ENCODE measurements at places on chromosomes 5 and 9.
A peak's percentile ranks its signal among the peaks of the same experiment; 100 is the strongest.

DNA sequence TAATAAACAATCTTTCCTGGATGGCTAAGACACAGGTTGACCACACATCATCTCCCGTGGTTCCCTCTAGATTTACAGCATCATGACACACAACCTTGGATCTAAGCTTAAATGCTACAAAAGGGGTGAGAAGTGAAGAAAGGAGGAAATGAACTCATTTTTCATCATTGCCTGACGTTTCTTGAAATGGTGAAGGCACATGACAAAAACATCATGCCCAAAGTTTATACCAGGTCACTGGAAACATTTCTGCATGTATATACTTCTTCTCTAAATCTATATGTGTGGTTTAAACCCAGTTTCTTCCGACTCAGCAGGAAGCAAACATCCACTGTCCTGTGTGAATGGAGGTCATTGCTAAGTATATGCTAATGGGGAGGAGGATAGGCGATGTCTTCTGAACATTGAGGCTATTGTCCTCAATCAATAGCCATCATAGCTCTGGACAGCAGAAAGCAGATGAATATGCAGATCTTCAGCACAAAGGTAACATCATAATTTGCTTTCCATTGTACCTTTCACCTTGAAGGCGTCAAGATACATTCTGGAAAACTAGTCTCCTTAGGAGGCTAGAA is 137.4 kb downstream of the MED27 start:
- no peak for DNase-seq

DNA sequence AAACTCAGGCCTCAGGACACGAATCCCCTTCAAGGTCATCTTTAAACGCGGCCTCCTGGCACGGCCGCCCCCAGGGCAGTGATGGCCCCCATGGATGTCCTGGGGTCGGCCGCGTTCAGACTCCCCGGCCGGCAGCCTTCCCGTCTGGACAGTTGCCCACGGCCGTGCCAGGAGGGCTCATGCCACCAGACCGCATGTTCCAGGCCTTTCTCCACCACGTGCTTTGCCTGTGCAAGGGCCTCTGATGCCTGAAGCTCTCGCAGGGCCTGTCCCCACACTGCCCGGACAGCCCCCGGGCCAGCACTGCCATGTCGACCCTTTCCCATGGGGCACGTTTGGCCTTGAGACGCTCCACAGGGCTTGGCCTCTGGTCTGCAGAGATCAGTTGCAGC is 34.6 kb downstream of the SLC9A3 start:
- DNase-seq: no peak

DNA sequence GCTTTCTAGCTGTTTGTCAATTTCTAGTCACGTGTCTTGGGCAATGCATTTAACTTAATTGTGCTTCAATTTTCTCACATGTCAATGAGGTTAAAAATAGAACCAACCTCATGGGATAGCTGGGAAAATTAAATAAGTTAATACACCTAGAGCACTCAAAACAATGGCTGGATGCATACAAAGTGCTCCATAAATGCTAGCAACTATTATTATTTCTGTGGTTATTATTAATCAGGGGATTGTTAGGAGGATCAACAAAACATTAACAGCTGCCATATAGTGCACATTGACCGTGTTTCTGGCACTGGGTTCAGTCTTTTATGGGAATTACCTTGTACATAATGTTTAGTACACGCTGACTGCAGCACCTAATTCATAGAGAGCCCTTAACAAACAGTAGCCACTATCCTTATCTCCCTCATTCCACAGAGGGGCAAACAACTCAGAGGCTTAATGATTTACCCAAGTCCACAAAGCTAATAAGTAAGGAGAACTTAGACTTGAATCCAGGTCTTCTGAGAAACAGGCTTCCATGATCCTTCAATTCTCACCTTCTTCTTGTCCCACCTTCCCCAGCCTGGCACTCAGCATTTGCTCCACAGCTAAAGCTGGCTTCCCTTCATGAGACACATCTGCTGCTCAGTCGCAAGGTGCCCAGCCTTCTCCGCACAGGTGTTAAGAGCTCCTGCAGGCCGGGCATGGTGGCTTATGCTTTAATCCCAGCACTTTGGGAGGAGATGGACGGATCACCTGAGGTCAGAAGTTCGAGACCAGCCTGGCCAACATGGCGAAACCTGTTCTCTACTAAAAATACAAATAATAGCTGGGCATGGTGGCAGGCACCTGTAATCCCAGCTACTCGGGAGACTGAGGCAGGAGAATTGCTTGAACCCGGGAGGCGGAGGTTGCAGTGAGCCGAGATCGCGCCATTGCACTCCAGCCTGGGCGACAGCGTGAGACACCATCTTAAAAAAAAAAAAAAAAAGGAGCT is 137.4 kb upstream of the ABCA1 start:
- DNase-seq: no peak

- DNase-seq: no peak
Observed at GRCh38 chr9:12822111-12822510, 47.3 kb downstream of the LURAP1L start.

- no peak for DNase-seq
Observed at GRCh38 chr9:79812507-79813257, 240.9 kb downstream of the TLE4 start.

- DNase-seq: no peak
Observed at GRCh38 chr5:108193021-108193795, 188.7 kb downstream of the FBXL17 start.

DNA sequence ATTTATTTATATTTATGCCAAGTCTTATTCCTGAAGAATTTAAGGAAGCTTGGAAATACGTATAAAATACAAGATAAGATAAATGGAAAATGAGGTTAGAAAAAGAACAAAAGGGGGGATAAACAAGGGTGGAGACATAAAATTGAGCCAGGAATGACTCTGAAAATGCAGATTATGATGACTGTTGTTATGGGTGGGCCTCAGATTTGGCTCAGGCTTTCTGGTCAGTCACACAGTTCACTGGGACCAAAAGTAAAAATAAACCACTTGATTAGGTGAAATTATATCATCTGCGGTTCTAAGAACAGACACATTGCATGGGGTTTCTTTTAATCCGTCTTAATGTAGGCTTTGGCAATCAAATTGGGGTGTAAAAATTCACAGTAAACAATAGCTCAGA is 51.0 kb downstream of the OR1J1 start:
- DNase-seq: no peak

- no peak for DNase-seq
Observed at GRCh38 chr5:131846536-131846935, 49.7 kb upstream of the FNIP1 start.

DNA sequence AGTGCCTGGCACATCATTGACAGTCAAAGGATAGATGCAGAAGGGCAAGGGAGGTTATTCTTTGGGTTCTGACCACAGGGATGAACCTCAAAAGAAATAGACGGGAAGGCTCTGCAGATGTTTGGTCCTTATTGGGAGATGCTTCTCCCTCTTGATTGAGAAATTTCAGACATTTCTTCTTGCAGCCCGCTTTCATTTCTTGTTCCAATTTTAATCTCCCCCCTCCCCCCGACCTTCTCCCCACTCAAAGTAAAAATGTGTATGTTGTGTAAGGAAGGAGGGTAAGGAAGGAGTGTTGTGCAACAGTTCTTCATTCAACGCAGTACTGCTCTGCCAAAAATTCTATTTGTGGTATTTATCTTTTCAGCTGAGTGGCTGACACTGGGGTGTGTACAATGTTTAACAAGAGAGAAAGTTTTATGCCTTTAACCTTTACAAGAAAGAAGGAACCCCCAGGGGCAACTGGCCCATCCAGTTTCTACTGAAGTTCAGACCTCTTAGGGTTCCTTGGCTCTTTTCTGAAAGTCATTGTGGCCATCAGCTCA is 46.3 kb upstream of the TNFSF15 start:
- no peak for DNase-seq

GRCh38 chr9:131019388-131020239 is 10.6 kb downstream of the LAMC3 start:
- no peak for DNase-seq

DNA sequence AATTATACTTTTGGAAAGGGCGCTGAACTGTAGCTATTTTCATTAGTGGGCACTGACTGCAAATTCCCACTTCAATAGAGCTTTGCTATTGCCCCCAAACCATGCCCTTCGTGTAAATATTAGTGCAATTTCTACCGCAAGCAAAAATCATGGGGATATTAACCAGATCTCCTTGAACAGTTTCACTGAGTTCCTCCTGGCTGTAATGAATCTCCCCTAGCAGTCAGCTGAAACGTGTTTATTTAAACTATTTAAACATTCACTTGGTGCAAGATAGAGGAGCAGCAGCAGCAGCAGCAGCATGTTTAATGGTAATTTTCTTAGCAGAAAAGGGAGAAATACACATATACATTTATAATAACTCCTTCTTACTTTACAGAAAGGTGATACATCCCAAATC is 54.4 kb downstream of the ARRDC3 start:
- DNase-seq: no peak

- no peak for DNase-seq
Observed at GRCh38 chr5:61806491-61807020, 474.5 kb downstream of the ZSWIM6 start.

- DNase-seq: no peak
Observed at GRCh38 chr5:128357226-128357625, 180.8 kb downstream of the FBN2 start.

GRCh38 chr9:137149942-137150616 is 11.1 kb downstream of the GRIN1 start:
- DNase-seq: no peak

DNA sequence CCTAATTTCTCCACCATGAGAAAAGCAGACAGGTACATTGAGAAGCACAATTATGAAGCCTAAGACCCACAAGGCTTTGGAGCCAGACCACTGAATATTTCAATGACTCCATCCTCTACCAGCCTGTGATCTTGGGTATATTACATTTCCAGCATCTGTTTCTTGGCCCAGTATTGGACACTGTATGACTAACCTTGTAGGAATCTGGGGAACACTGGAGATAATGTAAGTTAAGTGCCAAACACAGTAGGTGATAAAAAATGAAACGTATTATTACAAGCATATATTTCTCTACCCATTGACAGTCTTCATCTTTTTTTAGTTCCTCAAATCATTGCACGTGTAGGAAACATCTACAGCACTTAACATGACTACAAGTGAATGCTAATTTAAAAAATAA is 28.6 kb upstream of the FEM1C start:
- no peak for DNase-seq

DNA sequence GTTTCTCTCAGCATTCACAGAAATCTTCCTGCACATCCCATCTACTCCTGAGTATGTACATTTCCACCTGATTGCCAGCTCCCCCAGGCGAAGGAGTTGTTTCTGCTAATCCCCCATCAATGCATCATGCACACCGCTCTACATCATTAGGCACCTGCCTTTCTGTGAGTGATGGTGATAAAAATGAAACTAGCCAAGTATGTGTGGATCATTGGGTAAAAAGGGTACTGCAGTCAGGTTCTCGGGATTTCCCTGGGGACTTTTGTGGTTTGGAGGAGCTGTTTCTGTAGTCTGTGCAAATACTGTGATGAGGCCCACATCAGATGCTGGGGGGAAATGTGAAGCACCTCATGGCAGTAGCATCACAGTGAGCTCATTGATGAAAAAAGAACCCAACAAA is 30.4 kb downstream of the CAMK4 start:
- DNase-seq: peak; percentile 78

DNA sequence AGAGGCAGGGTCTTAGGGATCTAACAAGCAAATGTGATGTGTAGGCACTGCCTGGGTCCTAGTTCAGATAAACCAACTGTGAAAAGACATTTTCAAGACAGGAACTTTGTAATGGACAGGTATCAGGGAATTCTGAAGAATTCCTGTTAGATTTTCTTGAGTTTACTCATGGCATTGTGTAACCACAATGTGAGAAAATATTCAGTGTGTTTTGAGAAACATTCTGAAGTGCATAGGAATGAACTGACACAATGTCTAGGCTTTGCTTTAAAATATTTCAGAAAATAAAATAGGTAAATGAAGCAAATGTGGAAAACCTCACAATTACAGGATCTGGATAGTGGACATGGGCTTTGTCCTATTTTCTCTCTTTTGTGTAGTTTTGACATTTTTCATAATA is 15.2 kb upstream of the AFAP1L1 start:
- no peak for DNase-seq

DNA sequence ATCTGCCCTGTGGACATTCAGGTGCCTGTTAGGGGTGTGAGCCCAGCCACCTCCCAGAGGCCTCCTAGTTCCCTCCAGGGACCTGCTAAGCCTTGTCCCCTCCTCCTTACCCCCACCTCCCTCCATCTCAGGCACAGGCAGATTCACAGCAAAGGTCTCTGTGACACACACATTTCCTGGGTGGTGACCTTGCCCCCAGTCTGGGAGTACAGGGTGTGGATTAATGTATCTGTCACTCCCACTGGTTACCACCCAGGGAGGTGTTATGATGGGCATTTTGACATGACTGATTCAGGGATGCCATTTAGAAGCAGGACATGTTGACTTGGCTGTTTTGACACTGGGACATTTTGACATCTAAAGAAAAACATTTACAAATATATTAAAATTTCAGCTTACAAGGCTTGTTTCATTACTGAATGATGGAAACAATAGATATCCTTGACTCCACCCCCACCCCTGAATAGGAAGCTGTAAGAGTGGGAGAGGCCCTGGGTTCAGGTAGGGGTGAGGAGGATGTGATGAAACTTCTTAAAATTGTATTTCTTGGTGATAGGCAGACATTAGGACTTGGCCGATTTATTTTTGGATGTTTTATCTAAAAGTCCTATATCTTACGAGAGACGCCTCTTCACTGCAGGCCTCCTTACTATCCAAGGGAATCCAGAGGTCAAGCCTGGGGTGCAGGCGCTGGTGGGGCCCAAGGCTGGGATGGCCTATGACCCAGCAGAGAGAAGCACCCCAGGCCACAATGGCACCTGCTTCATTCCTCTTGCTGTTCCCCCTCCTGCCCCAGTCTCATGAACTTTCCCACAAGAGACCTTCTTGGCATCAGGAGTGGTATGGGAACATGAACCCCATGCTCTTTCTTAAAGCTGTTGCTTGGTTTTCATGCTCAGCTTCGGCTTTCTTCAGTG is 101.9 kb downstream of the MACROH2A1 start:
- no peak for DNase-seq

- no peak for DNase-seq
Observed at GRCh38 chr9:73573235-73573634, 421.6 kb downstream of the ANXA1 start.

DNA sequence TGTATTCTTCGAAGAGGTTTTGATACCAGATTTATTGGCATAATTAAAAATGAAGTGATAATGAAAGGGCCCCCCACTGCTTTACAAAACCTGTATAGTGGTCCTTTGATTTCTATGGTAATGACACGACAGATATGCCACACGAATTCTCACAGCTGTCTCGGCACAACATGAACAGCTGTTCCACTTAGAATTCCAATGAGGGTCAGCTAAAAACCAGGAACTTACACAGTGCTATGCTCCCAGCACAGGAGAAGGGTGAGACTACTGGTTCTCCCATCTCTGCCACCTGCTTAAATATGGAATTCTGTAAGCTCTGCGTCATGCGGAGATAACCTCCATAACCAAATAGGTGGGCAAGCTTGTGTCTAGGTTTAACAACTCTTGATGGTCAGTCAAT is 183.0 kb upstream of the EFNA5 start:
- DNase-seq: no peak

DNA sequence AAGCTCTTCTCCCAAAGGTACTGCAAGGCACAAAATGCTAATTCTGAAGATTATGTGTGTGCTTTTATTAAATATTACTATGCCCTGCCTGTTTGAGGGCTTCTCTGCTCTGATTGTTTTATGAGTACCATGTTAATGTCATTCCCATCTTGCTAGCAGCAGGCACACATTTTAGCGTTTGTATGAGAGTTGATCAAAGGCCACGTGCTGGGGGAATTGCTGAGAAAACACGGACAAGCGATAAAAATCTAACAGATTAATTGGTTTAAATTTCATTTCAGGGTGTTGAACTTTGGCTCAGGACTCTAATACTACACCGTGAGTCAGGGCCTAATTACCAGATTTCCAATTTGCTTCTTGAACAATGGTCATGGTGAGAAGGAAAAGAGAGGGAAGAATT is 298.4 kb downstream of the EBF1 start:
- no peak for DNase-seq
